ENCODE measurements at places on chromosomes 7 and 10.

GRCh38 chr7:9842301-9842700 is 1131.4 kb upstream of the PHF14 start:
- DNase-seq = no peak

GRCh38 chr10:24597426-24597825 is 126.3 kb downstream of the ARHGAP21 start:
- no peak for DNase-seq

DNA sequence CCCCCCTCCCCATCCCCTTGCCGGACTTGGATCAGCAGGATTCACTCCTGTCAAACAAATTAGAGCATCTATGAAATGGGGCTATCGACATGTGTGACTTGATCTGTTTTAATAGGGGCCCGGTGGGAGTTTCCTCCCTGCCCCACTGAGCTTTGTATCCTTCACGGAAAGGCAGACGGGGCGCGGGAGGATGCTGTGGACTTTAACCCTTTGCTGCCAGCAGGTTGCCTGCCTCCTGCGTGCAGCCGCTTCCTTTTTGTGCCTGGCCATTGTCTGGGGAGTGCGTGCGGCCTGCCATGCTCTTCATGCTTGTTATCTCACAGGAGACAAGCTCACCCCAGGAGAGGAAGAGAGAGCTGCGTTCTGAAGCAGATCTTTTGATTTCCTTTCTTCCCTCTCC is 512.8 kb upstream of the GALNT17 start:
- no peak for DNase-seq

DNA sequence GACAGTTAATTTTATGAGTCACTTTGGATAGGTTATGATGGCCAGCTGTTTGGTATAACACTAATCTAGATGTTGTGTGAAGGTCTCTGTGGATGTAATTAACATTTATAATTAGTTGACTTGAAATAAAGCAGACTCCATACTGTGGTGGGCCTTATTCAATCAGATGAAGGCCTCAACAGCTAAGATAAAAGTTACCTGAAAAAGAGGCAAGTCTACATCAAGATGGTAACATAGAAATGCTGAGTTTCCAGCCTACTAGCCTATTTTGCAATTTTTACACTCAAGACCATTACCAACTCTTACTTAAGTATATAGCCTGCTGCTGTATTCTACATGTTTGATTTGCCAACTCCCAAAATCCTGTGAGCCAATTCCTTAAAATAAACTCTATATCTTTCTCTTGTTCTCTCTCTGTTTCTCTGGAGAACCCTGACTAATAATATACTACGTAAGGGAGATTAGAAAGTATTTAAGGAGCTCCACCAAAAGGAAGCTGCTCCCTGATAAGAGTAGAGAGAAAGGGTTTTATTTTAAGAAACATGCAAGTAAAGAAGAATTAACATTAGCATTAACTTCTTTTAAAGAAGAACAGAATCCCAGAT is 42.7 kb downstream of the ZNF438 start:
- no peak for DNase-seq

DNA sequence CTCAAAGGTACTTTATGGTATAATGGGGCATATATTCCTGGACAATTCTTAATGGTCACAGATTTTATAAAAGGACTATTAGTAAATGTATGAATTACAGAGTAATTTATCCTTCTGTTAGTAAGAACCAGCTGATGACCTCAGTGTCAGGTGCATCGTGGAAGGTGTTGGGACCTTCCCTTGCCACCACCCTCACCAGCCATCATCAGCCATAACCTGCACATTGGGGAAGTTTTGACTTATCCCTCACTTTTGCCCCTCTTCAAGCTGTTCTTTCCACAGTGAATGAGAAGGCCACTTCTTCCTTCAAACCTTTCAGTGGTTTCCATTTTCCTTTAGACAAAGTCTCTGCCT is 52.2 kb downstream of the FIGNL1 start:
- DNase-seq = no peak

GRCh38 chr10:88582806-88583583 is at the start of gene RNLS:
RNLS (minus strand) TSS chr10:88583318.
- DNase-seq = peak; percentile 86

- DNase-seq = no peak
These were observed 66.2 kb upstream of the ARID5B start for GRCh38 chr10:61835069-61835945.

- no peak for DNase-seq
These were observed 155.3 kb upstream of the AKR1E2 start for GRCh38 chr10:4670737-4671136.

- DNase-seq = no peak
These were observed 48.1 kb downstream of the DRGX start for GRCh38 chr10:49347827-49348226.

DNA sequence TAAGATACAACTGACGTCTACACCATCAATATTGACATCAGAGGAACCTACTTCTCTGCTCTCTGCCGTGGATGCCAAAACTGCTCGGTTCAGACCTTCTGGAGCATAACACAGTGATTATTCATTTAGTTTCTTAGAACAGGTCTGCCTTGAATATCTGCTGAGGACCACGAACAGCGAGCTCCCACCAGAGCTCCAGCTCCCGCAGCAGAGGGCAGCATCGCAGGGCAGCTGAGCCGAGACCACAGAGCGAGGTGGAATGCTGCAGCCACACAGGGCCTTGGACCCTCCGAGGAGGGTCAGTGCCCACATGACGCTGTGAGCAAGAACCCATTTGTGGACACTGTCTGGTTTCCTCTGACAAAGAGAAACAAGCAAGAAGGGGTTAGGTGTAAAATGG is 6.8 kb downstream of the VIPR2 start:
- DNase-seq = no peak

DNA sequence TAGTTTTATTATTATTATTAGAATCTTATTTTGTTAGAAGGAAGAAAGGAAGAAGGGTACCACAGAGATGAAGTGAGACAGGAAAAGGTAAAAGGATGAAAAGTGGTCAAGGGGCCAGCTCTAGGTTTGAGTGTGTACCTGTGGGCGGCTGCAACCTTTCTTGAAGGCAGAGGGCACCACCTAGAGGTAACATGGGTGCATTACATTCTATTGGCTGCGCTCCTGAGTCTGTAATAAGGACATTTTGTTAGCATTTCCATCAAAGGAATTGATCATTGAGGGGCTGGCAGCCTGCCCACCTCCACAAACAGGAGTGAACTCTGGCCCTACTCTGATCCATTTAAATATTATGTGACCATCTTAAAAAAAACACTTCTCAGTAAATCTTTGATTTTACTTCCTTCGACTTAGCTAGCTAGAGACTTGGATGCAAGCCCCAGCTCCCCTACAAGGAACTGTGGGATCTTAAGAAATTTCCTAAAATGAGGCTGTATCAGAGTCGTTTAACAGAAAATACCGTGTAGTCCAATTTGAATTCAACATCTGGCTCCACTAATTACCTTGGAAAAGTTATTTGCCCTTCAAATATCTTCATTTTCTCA is 610.4 kb downstream of the IPMK start:
- DNase-seq = no peak

GRCh38 chr7:73652541-73652949 is 15.1 kb upstream of the VPS37D start:
- DNase-seq = no peak

GRCh38 chr7:136087881-136088280 is 110.7 kb upstream of the MTPN start:
- DNase-seq = no peak

- no peak for DNase-seq
These were observed 6.8 kb downstream of the OPALIN start for GRCh38 chr10:96352027-96352426.

DNA sequence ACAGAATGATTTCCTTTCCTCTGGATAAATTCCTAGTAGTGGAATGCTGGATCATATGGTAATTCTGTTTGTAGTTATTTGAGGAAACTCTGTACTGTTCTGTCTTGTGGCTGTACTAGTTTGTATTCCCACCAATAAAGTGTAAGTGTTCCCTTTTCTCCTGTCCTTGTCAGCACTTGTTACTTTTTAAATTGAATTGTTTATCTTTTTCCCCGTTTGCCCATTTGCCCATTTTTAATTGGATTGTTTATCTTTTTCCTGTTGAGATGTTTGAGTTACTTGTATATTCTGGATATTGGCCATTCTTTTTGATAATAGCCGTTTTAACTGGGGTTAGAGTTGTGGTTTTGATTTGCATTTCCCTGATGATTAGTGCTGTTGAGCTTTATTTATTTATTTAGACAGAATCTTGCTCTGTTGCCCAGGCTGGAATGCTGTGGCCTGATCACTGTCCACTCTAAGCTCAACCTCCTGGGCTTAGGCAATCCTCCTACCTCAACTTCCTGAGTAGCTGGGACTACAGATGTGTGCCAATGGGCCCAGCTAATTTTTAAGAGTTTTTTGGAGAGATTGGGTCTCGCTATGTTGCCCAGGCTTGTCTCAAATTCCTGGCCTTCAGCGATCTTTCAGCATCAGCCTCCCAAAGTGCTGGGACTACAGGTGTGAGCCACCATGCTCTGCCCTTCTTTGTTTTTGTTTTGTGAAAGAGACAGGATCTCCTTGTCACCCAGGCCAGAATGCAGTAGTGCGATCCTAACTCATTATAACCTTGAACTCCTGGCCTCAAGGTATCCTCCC is 23.0 kb downstream of the BMPR1A start:
- no peak for DNase-seq

GRCh38 chr7:94276027-94276426 is 118.7 kb upstream of the COL1A2 start:
- no peak for DNase-seq

- DNase-seq = no peak
These were observed 98.5 kb downstream of the GNAI1 start for GRCh38 chr7:80232979-80233724.

GRCh38 chr7:105098863-105099515 is 85.0 kb downstream of the KMT2E start:
- DNase-seq = no peak

DNA sequence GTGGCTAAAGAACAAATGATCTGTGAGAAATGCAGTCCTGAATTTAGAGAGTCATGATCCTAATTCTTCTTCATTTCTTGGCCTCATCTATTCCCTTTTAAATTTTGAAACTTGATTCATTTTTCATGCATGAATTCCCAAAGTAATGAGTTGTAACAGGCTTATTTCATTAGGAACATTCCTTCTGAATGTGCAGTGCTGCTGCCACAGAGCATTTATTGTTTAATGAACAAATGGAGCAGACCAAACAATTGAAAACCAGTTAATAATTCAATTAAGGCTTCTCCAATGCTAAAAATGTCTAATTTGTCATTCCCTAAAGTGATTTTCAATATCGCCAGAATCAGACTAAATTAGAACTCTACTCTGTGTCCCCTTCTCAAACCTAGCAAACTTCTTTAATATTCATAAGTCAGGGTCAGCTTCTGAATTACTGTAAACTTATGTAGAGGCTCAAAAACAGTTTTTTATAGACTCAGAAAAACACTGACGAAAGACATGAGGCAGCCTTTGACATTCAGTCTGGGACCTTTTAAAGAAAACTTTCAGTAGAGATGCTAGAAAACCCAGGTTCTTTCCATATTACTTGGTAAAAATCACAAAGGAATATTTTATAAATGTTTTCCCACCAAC is 14.5 kb downstream of the LSMEM1 start:
- DNase-seq = no peak

DNA sequence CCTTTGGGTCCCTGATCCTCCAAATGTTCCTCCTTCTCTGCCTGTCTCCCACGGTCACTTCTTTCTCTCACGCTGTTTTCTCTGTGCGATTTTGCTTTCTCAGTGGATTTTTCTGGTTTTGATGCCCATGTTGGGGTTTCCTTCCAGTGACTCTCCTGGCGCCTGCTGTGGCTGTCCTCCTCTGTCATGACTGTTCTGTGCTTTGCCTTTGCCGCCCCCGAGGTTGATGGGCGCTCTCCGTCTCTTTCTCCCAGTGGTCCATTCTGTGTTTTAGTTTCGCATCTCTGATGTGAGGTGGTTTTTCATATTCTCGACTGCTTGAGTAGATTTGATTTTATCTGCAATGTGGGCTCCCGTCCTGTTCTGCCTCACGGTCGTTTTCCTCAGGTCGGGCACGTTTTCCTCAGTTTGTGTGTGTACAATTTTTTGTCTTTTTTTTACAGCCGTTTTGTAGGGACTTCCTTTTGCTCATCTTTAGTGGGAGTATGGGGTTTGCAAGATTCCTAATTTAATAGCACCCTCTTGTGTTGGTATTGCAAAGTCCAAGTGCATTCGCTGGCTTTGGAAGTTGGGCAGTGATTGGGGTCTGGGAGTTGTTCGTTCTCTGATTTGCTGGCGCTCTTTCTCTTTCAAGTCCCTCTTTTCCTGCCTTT is 100.0 kb downstream of the INPP5A start:
- peak; percentile 36 for DNase-seq

GRCh38 chr7:142499635-142500034 is 241.8 kb upstream of the PRSS58 start:
- no peak for DNase-seq

DNA sequence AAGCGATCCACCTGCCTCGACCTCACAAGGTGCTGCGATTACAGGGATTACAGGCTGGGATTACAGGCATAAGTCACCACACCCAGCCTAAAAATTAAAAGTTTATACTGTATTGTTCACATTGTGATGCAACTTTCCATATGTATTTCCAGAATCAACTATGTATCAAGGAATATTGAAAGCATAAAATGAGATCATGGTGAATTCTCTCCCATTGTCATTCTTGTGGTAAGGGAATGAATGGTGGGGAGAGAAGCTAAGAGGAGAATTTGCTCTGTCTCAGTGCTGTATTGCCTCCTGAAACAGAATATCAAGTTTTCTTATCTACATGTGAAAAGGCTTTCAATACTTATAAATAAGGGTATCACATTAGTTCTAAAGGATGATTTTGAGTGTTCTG is 81.7 kb downstream of the CD36 start:
- DNase-seq = no peak

DNA sequence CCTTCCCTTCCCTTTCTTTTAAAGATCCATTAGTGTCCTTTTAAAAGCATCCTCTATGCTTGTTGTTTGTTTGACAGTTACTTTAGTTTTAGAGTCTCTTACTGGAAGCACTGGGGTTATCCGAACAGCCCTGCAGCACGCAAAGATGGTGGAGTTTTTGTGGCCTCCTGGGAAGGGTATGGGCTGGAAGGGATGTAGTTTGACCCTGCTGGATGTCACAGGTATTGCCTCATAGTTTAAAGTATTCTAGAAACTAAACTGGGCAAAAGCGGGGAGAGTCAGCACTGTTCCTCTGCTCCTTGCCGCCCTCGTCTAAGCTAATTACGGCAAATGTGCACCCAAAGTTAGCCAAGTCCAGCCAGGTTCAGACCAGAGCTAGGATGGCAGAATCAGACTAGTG is 35.8 kb upstream of the GNAI1 start:
- DNase-seq = no peak

DNA sequence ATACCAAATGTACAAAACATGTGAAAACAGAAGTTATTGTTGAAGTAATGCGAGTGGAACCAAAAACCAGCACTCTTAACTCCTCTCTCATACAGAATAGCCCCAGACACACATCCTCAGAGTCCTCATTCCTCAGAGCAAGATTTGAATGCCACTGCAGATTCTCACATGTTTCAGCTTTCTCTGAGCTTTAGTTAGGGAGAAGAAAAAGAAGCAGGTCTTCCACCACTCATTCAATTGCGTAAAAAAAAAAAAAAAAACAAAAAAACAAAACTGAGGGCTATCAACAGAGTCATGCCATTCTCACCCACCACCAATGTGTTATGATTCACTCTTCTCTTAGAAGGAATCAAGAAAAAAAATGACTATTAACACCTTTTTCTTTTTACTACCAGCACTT is 287.7 kb downstream of the IPMK start:
- DNase-seq = no peak
